ENCODE measurements at places on chromosomes 6 and 20.

DNA sequence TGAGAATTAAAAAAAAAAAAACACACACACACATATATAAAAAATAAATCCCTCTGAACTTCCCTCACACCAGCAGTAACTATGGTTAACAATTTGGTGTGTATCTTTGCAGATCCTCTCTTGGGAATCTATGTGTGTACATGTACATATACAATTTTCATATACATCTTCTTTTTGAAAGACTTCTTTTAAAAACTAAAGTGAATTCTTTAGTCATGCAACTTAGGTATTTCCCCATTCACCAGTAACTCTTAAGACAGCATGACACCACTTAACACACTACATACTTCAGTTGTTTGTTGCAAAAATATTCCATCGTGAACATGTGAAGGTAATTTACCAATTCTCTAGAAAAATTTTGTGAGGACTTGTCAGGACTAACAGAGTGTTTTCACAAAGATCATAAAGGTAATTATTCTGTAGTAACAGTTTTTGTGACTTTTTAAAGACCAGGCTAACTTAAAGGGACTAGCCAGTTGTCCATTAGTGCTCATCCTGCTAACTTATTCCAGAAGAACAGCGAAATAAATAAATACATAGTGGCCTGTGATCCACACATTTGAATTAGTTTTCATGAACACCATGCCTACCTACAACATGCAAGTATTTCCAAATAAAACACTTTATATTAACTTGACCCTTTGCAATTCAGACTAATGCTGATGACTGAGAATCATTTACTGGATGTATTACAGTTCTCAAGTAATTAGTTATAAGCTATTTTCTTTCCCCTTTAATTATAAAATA is 12.1 kb downstream of the RBM39 start:
- DNase-seq, result no peak

DNA sequence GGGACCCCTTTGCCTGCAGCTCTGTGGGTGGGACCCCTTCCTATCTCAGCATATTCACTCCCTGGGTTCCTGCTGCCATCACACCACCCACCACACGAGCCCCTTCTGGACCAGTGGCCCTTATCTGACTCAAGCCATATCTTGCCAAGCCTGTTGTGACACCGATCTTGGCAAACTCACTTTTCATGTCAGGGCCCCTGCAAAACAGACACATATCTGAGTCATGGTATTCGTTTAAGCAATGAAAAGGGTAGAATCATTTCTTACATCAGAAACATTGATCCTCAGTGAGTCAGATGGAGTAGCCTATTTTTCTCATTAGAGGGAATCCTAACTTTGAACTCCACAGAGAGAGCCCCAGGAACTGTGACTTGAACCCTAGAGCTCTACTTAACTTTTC is 10.6 kb downstream of the RAET1E start:
- no peak for DNase-seq

- DNase-seq, result no peak
Observed at GRCh38 chr6:107698146-107698545, 126.0 kb downstream of the SCML4 start.

GRCh38 chr6:41652866-41653652 is 14.8 kb downstream of the MDFI start:
- DNase-seq, result no peak

GRCh38 chr20:62141397-62142251 is 1.6 kb downstream of the PSMA7 start:
- peak; percentile 39 for DNase-seq

DNA sequence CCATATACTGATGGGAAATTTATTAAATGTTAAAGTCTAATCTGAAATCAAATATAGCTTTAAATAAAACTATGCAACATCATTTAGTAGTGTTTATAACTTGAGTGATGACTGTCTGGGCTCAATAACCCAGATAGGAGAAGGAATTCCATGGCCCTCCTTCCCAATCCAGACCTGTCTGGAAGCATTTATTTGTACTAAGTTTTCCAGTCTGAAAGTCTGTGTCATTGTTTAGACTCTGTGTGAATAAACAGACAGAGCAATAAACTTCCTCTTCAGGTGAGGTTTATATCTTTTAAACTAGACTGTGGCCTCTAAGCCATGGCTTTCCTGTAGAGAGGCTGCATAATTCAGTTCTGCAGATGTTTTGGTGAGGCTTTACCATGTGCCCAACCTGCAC is 176.4 kb downstream of the SOX4 start:
- no peak for DNase-seq

- no peak for DNase-seq
Observed at GRCh38 chr6:81734081-81734480, 18.4 kb downstream of the TENT5A start.

- no peak for DNase-seq
Observed at GRCh38 chr6:33856031-33856590, 52.3 kb upstream of the MLN start.

GRCh38 chr6:106512968-106513574 is 116.2 kb downstream of the RTN4IP1 start:
- DNase-seq, result no peak

GRCh38 chr6:82781620-82782204 is 283.9 kb downstream of the UBE3D start:
- no peak for DNase-seq

DNA sequence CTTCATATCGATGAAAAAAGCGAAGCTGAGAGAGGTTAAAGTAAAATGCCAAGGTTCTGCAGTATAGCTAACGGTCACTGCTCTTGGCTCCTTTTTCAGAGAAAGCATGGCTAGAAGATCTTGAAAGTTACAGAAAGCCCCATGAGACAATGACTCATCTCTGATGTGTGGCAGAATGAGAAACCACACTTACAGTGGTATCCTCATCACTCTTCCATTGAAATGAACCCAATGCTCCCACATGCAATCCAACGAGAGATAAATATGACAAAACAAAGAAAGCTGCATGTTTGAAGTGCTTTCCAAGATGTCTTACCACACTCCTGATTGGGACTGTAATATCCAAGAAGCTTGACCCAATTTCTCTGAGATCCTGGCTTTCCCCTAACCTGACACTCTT is 694.9 kb downstream of the PRKN start:
- no peak for DNase-seq

- DNase-seq, result no peak
Observed at GRCh38 chr20:50670126-50670862, 21.0 kb downstream of the RIPOR3 start.

- no peak for DNase-seq
Observed at GRCh38 chr20:48952656-48953055, 31.1 kb downstream of the ARFGEF2 start.

DNA sequence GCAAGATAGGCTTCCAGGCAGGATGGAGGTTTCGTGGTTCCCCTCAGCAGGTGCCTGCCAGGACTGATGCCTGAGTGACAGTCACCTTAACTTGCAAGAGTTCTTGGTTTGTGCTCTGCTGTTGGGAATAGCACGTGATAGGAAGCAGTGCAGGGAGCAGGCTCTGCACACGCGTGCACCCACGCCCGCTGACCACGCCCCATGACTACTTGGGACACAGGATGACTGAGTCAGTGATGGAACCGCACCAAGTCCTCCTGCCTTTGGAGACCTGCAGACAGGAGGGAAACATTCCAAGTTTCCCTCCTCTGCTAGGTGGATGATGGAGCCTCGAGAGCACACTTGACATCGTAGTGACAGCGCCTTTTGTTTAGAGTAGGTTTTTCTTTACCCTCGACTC is 164.2 kb downstream of the DTNBP1 start:
- no peak for DNase-seq

DNA sequence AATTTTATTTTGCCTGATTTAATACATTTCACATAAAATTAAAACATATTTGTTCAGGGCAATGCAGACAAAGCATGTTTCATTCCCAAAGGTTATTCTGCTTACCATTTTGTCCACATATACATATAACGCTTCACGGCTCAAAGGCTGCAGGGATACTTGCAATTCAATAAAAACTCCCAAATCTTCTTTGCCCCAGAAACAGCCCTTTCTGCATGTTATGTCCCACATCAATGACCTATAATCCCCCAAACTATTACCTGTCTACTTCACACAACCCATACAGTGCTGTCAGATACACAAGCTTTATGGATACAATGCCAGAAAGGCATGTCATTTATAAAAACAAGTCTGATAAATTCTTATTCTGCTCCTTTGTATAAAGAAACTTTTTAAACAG is 20.2 kb downstream of the SNX5 start:
- no peak for DNase-seq

- no peak for DNase-seq
Observed at GRCh38 chr20:49825521-49826033, 12.9 kb downstream of the SLC9A8 start.

- no peak for DNase-seq
Observed at GRCh38 chr20:10555865-10556308, 117.9 kb downstream of the JAG1 start.

DNA sequence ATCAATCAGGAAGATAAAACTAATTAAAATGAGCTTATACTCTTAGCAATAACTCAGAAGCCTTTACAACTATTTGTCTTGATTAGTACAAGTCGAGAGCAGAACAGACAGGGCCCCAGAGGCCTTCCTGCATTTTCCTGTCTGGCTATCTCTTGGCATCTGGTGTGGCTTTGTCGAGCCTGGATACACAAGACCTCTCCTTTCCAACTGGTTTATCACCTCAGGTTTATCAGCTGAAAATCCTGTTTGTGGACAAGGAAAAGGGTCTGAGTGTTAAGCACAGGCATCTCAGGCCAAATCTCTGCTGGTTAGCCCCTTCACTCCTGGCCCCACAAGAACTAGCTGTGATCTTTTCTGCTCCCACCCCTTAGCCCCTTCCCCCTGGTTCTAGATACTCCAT is 32.6 kb downstream of the BAK1 start:
- no peak for DNase-seq

DNA sequence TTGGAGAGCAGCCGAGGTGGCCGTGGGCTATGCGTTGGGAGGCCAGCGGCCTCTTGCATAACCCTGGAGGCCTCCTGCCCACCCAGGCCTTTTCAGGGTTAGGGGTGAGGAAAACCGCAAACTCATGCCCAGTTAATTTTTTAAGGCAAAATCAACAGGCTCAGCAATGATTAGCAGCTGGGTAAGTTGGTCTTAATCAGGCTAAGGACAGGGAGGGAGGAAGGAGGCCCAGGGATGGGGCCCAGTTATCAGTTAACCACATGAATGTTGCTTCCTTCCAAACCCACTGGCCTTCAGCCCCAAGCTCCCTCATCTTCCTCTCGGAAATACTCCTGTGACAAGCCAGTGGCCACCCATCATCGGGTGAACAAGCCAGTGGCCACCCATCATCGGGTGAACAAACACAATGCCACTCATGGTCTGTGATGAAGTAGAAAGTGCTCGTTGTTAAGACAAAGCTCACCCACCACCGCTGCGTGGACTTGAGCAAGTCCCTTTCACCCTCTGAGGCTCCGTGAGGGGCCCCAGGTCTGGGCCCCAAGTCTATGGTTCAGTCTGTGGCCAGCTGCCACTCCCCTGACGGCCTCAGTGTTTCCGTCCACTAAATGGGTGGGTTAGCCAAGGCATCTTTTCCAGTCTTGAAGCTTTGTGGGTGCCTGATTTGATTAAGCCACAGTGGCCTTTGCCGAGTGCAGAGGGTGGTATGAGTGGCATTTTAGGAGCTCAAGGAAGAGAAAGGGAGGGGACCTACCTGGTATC is 39.4 kb downstream of the HNF4A start:
- no peak for DNase-seq

- DNase-seq, result no peak
Observed at GRCh38 chr6:33974471-33974870, 170.7 kb upstream of the MLN start.

- no peak for DNase-seq
Observed at GRCh38 chr6:54579011-54579410, 267.6 kb upstream of the FAM83B start.

- no peak for DNase-seq
Observed at GRCh38 chr6:147654103-147654845, 145.8 kb downstream of the SAMD5 start.

DNA sequence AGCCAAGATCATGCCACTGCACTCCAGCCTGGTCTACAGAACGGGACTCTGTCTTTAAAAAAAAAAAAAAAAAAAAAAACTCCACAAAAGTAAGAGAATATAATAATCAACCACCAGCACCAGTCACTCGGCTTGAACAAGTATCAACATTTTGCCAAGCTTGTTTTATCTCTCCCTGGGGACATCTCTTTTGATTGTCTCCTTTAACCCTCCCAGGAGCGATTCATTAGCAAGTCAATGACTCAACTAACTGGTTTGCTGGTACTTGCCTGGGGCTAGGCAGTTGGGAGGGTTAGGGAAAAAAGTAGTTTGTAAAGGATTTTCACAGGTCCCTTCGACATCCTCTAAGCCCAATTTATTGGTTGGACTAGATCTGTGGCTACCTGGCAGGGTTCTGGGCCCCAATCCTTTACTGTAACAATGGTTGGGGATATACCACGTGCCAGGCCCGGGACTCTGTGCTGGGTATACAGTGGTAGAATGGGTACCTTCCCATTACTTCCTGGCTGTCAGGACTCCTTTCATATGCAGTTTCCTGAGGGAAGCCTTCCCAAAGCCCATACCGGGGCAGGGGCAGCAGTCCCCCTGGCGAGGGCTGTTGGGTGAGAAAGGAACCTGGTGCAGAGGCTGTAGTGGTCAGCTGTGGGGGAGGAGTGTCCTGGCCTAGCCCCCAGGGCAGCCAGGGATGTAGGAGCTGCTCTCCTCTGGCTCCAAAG is 12.2 kb downstream of the TGIF2 start:
- DNase-seq, result no peak

- peak; percentile 42 for DNase-seq
Observed at GRCh38 chr6:53979468-53980067, 131.7 kb upstream of the MLIP start.

GRCh38 chr6:167569879-167570278 is 245.0 kb downstream of the TTLL2 start:
- no peak for DNase-seq

DNA sequence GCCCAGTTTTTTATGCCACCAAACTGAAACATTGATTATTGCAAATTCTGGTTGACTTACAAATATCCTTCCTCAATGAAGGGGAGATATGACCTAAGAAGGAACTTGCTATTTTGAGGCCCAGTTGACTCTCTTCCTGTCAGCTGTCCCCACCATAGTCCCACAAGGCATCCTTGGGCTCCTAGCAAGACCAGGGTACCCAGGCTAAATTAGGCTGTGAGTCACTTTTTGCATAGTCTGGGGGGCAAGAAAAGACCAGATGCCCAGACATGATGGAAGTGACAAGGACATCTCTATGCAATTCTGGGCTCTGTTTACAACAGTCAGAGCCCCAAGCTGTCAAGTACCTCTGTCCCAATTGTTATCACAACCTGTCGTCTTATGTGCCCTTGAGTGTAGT is 31.8 kb upstream of the MAFB start:
- peak; percentile 21 for DNase-seq

GRCh38 chr20:54025251-54025771 is 45.1 kb downstream of the BCAS1 start:
- peak; percentile 62 for DNase-seq

DNA sequence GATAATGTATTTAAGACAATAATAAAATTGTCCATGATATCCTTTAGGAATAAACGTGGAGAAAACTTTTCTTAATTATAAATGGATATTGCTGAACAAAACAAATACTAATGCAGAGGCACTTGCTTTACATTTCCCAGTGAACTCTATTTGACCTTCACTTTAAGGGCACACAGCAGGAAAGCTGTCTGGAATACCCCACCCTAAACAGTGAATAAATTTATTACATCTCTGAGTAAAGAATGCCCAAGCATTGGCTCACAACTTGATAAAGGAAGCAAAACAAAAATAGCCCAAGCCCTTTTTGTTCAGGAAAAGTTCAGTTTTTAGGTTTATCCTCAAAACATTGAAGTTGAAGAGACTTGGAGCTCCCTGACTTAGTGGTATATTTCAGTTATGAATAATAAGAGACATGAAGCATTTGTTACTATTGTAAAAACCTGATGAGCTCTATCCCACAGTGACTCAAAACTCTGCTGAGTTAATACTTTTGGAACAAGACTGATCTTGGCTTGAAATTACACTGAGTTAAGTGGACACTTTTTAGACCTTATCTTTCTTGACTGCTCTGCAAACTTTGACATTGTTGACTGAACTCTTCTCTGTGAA is 353.9 kb downstream of the BCKDHB start:
- no peak for DNase-seq
